ENCODE measurements at places on chromosomes 4 and X.

DNA sequence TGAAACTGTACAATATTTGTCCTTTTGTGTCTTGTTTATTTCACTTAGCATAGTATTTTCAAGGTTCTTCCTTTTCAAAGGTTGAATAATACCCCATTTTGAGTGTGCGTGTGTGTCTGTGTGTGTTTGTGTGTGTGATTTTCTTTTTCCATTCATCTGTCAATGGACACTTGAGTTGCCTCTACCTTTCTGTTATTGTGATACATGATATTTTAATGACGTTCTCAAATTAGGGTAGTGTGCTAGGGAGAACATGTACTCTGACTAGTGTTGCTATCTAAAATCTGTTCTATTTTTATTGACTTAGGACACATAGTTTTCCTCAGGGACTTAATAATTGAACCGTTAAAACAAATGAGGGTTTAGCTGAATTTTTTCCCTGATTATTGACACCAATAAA, 9.9 kb downstream of the MMRN1 start:
- no peak for DNase-seq

DNA sequence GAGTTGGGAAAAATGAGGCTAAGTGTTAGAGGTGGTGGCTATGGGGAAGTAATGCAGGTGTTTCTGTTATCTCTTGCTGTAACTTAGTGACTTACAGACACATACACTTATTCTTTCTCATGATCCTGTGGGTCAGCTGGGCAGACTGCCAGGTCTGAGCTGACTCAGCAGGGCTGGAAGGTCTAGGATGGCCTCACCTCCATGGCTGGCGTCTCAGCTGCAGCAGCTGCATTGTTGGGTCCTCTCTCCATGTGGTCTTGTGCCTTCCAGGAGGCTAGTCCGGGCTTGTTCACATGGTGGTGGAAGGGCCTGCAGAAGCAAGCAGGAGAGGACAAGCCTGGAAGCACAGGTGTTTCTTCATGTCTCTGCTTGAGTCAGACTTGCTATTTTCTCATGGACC, 172.7 kb downstream of the NHS start:
- no peak for DNase-seq

DNA sequence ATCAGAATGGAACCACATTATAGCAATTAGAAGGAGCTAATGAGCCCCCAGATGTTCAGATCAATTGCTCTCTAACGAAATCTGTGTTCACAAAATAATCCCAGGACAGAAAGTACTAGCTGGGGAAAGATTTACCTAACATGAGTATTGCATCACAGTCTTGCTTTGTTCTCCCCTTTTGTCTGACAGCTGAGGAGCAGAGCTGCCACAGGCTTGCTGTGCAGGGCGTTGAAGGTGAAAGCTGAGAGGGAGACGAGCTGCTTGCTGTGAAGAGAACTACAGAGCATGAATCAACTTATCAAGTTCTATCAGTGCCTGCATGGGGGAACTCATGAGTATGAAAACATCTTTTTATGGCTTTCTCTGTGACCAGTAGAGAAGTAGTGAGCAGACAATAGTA, 441.2 kb downstream of the CENPC start:
- no peak for DNase-seq

DNA sequence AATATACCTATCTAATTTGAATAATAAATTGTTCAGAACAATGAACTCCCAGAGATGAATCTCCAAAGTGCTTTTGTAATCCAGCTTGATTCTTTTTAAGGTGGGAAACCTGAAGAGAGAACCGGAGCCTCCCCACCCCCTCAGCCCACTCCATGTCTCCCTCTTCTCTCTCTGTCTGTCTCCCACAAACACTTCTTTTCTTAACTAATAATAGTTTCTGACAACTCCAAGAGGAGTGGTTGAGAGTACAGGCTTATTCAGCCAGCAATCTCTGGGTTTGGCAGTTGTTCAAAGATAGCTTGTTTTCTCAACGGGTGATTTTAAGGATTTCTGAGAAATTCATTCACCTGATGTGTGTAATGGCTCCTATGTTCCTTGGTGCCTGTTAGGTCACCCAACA, 23.4 kb downstream of the PPP4R3C start:
- DNase-seq, result no peak

GRCh38 chr4:185656467-185656931, 121.2 kb upstream of the PDLIM3 start:
- DNase-seq, result peak; percentile 40

- no peak for DNase-seq
These were observed 106.7 kb downstream of the ARHGAP6 start for GRCh38 chrX:11558972-11559371.

DNA sequence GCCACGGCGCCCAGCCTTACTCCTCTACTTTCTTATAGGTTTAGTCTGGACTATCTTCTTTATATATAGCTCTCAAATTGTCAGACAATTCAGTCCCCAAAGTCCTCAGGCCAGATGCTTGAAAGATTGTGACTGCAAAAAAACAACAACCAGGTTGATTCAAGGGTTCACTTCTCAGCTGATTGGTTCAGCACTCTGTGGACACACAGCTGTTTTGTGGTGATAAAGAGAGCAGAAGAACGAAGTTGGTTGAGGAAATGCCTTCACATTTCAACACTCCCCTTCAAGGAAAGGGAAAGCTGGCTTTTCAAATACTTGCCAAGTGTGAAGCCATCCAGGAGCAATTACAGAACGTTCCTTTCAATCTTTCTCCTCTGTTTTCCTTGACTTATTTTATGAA, 166.8 kb downstream of the SHROOM3 start:
- DNase-seq, result no peak

DNA sequence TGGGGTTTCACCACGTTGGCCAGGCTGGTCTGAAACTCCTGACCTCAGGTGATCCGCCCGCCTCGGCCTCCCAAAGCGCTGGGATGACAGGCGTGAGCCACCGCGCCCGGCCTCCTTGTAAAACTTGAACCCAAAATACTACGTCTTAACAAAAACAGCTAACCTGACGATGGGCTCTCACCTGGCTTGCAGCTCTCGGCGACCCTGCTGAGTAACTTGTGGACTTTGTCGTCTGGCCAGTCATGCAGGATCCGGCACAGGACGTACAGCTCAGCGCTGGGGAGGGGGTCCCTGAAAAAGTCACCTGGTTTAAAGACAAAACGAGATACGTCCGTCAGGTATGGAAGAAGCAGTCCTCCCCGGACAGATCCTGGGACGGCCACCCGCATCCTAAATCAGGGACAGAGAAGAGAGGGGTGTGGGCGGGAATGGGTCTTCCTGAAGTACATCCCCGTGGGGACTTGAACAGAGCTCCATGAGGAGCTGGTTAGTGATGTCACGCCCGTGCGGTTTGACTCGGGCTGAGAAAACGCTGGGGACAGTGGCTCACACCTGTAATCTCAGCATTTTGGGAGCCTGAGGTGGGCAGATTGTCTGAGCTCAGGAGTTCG, 20.7 kb upstream of the SLC25A6 start:
- no peak for DNase-seq

- DNase-seq, result no peak
These were observed 55.4 kb upstream of the TBC1D14 start for GRCh38 chr4:6854098-6854744.

DNA sequence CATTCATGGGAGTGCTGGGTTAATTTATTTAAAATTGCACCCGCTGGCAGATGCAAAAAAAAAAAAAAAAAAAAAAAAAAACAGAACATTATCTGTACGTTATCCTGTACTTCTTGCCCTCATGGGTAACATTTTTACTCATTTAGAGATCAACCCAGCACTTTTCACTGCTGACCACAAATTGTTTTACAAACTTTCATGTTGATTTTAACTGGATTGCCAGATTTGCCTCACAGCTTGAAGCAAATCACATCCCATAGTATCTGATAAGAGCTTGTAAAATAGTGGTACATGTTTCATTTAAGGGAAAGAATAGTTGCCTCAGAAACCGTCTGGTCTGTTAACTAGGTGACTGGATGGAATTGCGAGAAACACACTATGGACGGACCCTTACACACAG, 640.8 kb downstream of the TRIML1 start:
- DNase-seq, result no peak

GRCh38 chr4:137623013-137623412, 90.7 kb upstream of the PCDH18 start:
- no peak for DNase-seq

- no peak for DNase-seq
These were observed 855.2 kb upstream of the ADGRL3 start for GRCh38 chr4:60344908-60345307.

DNA sequence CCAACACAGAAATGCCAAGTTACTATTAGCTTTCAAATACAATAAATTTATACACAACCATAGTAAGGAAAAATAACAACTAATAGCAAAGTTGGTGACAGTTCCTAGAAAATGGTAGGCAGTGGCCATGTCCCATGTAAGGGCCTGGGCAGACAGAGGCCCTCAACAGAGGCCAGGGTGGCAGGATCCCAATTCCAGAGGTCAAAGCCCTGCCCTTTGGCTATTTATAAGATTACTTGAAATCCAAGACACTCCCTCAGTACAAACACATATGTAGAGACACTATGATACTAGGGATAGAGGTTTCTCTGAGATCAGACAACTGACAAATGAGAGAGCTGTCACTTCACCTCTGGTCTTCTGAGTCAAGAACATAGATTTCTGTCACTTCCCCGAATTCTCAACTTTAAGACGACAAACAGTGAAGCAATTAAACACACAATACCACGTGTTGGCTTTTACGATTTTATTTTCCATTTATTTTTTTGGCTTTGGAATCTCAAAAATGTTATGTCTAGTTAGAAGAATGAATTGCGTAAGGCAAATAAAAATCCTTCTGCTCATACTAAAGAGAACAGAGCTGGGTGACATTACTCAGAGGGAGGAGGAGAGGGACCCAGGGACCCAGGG, 16.3 kb upstream of the MAOB start:
- no peak for DNase-seq

DNA sequence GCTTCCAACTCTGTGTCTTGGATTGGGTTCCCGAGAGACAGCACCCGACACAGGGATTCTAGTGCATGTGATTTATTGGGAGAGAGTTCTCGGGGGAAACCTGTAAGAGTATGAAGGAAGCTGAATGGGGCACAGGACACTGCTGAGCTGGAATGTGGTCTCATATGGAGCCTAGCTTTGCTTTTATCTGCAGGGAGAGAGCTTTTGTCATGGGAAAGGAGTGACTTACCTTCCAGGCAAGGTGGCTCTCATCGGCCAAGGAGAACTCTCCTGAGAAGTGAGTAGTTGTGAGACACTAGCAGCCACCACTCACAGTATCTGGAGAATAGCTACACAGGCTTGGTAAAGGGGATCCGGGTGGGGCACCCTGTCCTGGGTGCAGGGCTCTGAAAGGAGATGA, 124.5 kb downstream of the NHS start:
- no peak for DNase-seq

GRCh38 chr4:173514641-173515217, 15.3 kb downstream of the HAND2 start:
- no peak for DNase-seq

DNA sequence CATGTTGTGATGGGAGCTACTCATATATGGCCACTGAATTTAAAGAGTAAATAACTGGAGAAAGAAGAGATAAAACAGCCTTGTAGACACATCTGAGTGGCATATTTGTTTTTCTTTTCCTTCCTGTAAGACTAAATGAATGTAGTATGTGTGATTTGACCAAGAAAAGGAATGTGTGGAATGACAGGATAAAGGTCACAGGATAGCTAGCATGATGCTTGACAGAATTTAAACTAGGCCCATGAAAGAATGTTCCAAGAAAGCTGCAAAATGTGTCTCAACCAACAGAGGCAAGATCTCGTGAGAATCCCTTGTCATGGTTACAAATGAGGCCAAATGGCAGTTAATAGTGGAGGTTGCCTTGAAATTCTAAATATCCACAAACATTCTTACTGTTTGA, 137.0 kb downstream of the KCNIP4 start:
- DNase-seq, result no peak

- no peak for DNase-seq
These were observed 186.4 kb upstream of the GALNT7 start for GRCh38 chr4:172982151-172982590.

DNA sequence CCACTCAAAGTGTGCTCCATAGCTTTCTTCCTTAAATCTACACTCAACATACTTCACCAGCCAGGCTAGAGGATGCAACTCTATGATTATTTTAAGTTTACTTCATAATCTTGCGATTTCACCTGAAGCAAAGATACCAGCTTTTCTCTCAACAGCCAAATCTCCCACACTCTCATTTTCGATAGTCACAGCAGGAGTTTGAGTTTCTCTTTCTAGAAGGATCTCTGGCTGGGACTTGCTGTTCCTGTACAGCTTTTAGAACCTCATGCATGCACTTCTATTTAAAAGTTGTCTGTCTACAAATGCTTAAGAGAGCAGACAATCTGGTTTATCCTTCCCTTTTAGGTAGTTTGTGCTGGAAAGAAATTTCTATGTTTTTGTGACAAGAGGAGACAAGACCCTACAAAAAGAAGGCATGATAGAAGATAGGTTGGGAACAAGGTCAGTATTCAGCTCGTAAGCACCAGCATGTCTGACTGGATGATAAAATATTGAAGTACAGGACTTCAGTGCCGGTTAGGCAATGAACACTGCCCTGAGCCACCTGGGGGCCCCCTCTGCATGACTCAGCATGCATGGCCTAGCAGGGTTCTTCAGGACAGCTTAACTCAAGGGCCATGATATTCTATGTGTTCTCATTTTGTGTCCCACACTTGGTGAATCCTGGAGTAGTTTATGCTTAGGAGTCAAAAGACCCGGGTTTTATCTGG, 65.6 kb downstream of the ATXN3L start:
- DNase-seq, result no peak

DNA sequence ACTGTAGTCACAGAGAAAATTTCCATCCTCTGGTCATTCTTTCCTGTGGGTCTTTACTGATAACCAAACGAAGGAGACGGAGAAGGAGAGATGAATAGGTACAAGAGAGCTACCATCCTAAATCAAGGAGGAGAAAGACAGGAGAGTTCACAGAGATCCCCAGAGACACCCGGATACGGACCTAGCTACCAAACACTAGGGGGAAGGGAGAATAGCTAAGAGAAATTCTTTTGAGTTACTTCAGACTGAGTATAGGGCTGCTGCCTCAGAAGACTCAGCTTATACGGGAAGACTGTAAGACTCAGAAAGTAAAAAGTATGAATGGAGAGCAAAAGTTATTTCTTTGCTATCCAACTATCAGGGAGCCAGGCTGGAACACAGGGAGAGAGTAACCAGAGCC, 572.1 kb downstream of the C4orf33 start:
- no peak for DNase-seq

DNA sequence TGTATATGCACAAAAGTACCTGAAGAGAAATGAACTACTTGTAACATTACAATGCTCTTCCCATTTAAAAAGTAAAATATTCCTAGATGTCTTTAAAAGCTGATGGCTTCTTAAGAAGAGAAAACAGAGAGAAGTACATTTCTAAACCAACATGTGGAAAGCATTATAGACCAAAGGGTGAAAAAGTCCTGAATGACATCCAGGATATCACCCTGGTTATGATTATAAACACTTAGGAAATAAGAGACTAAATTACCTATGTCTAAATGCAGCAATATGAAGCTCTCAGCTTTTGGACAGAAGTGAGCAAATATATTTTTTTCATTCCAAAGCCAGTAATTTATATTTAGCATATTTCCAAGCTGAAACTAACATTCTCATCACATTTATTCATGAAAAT, 21.7 kb upstream of the EGFL6 start:
- no peak for DNase-seq

- no peak for DNase-seq
These were observed 26.1 kb downstream of the ARHGEF6 start for GRCh38 chrX:136754651-136755050.
